ENCODE measurements at places on chromosomes 4 and X.

DNA sequence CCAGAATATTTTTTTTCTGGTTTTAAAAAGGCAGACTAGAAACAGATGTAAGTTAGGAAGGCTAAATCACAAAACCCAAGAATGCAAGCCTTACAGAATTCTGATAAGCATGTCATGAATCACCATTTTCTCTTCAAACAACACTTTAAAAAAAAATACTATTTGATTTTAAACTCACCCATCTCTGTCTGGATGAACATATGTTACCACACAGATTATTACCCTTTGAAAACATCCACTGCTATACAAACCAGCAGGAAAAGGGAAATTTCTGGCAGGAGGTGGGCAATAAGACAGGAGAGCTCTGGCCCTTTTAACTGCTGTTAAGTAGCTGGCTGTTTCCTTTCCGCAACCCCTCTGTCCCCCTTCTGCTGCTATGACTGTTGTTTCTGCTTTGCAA is 317.7 kb upstream of the NOCT start:
- DNase-seq = no peak

- DNase-seq = no peak
Observed at GRCh38 chr4:106414366-106414765, 45.8 kb upstream of the GIMD1 start.

- DNase-seq = peak; percentile 53
Observed at GRCh38 chrX:6383917-6384316, 151.0 kb downstream of the VCX3A start.

GRCh38 chrX:102832661-102833060 is 104.4 kb upstream of the RAB40AL start:
- peak; percentile 10 for DNase-seq

GRCh38 chr4:155877971-155878370 is 11.9 kb upstream of the ASIC5 start:
- DNase-seq = no peak

- no peak for DNase-seq
Observed at GRCh38 chrX:131081772-131082740, 23.9 kb downstream of the ARHGAP36 start.

GRCh38 chr4:176805155-176805554 is 12.4 kb upstream of the VEGFC start:
- DNase-seq = no peak

GRCh38 chr4:7155590-7156071 is 36.7 kb upstream of the SORCS2 start:
- no peak for DNase-seq

DNA sequence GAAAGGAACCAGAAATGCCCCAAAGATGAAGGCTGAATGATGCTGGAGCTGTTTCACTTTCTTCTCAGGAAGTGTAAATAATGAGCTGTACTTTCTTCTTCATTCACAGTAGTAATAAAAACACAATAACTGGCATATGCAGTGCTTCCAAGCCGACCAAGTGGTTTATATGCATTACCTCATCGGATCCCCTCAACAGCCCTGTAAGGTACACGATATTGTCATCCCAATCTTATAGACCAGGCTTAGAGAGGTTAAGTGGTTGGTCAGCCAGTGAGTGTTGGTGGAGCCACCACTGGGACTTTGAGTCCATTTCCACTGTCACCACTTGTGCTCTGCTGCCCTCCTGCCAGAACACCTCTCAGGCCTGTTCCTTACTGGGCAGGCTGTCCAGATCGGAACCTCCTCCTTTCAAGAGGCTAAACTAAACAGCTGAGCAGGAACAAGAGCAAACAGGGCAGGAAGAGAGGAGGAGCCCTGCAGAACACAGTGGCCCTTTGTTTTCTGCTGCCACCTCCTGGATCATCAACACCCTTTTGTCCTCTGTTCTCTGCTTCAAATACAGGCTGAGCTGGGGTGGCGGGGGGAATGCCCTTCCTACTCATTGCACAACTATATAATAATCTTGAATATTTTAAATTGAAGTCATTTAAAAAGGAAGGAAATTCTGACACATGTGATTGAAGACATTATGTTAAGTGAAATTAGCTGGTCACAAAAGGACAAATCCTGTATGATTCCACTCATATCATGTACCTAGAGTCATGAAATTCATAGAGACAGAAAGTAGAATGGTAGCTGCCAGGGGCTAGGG is 112.5 kb upstream of the ATP6AP2 start:
- DNase-seq = peak; percentile 57

DNA sequence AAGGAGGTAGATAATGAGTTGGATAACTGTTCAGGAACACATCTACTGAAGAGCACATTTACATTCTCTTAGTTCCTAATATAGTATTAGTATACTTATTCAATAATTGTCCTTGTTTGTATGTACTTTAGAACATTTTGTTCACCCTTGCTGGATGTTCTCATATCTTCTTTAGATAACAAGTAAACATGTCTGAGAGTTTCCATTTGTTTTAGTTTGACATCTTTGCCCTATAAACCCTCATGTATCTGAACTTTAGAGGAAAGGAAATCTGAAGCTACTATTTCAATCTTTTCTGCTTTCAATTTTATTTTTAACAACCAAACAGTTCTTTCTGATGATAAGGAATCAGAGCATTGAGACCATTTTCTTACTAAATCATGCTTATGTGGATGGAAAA is 518.6 kb downstream of the RPA4 start:
- no peak for DNase-seq

DNA sequence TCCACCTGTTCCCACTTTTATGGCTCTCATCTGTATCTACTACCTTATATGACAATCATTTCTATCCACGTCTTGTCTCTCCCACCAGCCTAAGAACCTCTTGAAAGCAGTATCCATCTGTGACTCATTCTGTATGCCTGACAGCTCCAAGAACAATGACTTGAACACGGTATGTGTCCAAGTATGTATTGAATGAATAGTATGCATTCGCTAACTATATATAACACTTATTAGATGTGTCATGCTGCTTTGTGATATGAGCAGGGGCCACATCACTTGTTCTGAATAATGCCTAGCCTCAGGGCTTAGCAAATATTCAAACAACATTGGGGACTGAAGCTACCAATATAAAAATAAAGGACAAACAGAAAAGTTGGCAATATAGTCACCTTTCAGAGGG is 4.9 kb downstream of the OPHN1 start:
- DNase-seq = no peak

DNA sequence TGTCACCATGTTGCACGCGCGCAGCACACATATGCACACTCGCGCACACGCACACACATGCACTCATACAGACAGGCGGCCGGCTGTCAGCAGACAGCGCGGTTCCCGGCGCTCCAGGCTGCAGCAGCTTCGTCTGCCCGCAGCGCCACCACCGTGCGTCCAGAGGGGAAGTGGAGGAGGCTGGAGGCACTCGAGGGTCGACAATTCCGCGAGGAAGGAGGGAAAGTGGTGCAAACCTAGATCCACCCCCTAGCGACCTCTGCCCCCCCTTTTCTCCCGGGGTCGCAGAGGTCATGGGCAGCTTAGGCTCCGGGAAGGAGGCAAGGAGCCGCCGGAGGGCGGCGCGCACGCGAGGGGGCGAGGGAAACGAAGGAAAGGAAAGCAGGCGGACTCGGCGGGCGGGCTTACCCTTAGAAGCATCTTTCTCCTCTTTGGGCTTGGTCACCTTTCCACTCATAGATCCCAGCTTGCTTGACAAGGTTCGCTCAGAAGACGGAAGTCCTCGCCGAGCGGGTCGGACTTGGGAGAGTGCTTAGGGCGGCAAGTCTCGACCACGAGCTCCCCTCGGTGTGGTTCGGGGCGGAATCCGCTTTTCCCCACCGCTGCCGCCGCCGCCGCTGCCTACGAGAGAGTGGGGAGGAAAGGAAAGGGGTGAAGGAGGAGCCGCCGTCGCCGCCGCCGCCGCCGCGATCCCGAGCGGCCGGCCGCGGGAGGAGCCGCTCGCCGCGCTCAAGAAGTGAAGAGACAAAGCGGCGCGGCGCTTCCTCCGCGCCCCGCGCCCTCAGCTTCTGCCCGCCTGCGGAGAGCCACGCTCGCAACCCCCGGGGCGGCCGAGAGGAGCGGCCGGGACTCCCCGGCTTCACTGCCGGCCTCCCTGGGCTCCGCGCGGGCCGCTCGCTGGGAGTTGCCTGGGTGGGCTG is 326.6 kb upstream of the F9 start:
- DNase-seq = no peak

- DNase-seq = no peak
Observed at GRCh38 chr4:116881077-116881476, 204.3 kb downstream of the TRAM1L1 start.

- DNase-seq = no peak
Observed at GRCh38 chrX:39602195-39602594, 495.6 kb downstream of the BCOR start.

DNA sequence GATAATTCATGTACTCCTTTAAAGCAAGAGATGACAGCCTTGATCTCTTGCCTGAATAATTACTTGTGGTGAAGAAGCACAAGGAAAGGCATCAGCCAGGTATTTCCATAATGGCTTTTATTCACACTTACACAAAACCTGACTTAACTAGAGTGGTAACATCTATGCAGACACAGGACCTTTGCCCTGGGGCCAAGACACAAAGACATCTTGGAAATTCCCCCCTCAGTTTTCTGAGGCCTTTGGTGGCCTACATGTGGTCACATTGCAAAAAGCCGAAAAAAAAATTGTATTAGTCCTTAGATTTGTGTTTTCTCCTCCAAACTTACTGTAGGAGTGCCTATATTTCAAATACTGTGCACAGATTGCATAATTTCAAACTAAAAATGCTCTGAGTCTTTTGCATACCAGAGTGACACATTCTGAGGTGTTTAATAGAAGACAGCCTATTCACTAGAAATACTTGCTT is 172.4 kb downstream of the PDGFC start:
- DNase-seq = no peak

DNA sequence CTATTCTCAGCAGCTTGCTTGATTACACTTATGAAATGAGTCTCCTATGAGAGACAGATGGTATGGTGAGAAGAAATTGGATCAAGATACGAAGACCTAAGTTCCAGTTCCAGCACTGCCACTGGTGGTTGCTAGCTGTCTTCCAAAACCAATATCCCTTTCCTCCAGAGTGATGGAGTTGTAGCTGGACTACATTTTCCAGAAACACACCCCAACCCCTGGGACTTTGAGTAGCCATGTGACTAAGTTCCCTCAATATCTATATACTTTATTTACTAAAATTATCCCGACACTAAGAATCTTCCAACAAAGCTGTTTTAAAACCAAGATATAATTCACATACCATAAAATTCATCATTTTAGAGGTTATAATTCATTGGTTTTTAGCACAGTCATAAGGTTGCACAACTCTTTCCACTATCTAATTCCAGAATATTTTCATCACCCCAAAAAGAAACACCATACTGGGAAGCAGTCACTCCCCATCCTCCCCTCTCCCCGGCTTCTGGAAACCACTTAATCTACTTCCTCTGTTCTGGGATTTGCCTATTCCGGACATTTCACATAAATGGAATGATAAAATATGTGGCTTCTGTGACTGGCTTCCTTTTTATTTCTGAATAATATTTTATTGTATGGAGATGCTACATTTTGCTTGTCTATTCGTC is 118.0 kb downstream of the MANBA start:
- no peak for DNase-seq

- DNase-seq = peak; percentile 50
Observed at GRCh38 chr4:40629401-40630334, at the start of gene RBM47. Gene RBM47, minus strand, starts transcription at chr4:40629864. Its CDS starts 190,971 bp downstream, at chr4:40438893.

GRCh38 chr4:24876431-24876830 is 36.4 kb downstream of the CCDC149 start:
- no peak for DNase-seq

- no peak for DNase-seq
Observed at GRCh38 chr4:146029939-146030710, 91.5 kb upstream of the ZNF827 start.

DNA sequence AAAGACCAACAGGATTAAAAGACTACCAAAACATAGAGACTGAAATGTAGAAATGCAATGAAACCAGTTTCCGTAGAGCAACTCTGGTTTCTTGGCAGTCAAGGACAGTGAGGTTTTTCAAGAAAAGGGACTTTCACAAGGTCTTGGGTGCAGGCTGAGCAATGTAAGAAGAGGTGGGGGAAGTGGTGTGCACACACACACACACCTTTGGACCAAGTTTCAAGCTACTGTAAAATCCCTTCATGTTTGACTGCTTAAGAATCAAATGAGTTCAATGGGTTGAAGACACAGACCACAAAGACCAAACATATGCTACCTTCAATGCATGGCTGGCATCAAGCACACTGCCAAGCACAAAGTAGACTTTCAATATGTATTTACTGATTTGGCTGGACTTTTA is 17.8 kb upstream of the MCF2 start:
- no peak for DNase-seq

DNA sequence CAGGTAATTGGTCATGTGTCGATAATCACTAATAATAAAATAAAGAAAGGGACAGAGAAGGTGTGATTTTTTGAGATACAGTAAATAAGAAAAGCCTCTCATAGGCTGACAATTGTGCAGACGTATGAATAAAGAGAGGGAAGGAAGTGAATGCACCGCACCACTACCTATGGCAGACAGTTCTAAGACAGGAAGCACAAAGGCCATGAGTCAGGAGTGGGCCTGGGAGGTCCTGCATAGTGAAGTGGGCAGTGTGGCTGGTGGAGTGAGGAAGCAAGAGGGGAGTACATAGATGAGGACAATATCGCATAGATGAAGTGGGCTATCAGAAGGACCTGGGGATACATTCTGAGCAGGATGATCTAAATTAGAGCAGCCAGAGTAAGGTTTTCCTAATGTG is 75.6 kb downstream of the BMP3 start:
- no peak for DNase-seq

DNA sequence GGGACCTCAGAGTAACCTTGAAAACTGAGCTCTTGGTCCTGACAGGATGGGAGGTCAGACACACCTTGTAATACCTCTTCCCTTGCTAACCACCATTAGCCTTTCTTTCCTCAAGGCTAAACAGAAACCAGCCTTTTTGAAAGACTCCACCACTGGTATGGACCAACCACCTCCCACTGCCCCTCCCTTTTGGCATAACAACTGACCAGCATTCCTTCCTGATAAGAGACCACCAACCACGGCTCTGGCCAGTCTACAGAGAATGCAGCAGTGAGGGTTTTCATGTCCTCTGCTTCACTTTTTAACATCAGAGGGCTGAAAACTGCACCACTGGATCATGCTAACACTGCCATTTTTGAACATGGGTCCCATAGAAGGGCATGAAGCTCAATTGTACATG is 100.2 kb upstream of the MID1IP1 start:
- no peak for DNase-seq

DNA sequence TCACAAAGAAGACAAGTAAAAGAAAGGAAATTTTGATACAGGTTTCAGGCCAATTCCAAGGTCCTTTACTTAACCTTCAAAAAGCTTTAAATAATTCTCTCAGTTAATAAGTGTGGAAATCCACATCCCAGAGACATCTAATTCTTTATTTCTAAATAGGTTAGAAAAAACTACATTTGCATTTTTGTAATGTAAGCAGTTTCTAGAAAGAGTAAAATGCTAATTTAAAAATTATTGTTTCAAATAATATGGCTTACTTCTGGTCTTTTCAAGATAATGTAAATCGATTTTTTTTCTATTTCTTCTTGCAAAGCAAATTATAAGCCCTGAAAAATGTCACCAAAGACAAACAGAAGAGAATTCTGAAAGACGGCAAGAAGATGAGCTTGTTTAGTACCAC is 180.4 kb upstream of the HHIP start:
- DNase-seq = no peak

GRCh38 chrX:40410859-40411258 is 169.9 kb upstream of the ATP6AP2 start:
- no peak for DNase-seq
